Activated CD4-positive, alpha-beta memory T cell treated with anti-CD3 and anti-CD28 coated beads for 36 hours (primary cell): ENCODE measurements at places on chromosomes 12 and 14.

- peak overlapping the region; percentile 46 for H3K4me3 ChIP-seq
- H3K36me3 ChIP-seq = peaks cover 81% of the 10 kb centered on the region
- DNase-seq = no peak
- no peaks in the 10 kb centered on the region for H3K27me3 ChIP-seq
Measured at GRCh38 chr12:47860873-47861272, 41.2 kb upstream of the HDAC7 start.

DNA sequence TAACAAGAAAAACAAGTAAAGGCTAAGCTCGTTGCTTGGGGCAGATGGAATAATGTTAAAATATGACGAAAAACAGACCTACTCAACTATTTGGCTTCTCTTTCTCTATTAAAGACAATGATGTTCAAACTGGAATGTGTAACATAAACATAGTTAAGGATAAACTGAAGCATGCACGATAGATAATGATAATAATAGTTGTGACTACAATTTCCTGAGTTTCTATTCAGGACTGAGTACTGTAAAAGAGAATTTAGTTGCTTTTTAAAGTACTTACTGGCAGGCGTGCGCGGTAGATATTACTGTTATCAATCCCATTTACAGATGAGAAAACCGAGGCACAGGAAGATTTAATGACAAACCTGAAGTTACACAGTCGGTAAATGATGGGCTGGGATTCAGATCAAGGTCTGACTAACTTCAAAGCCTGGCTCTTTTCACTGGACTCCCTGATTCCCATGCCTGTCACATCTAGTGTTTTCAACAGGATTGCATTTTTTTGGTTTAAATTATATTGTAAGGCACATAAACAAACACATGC is 103.0 kb downstream of the CRADD start:
- H3K27me3 ChIP-seq = no peaks in the 10 kb centered on the region
- H3K27ac ChIP-seq = no peak overlapping the region
- H3K4me3 ChIP-seq = no peak overlapping the region
- H3K36me3 ChIP-seq = peaks cover 8% of the 10 kb centered on the region

GRCh38 chr14:33273978-33274377 is 335.3 kb downstream of the NPAS3 start:
- DNase-seq = no peak
- H3K36me3 ChIP-seq = no peaks in the 10 kb centered on the region
- H3K27me3 ChIP-seq = no peaks in the 10 kb centered on the region
- H3K4me1 ChIP-seq = no peaks in the 10 kb centered on the region
- H3K4me3 ChIP-seq = no peak overlapping the region
- H3K27ac ChIP-seq = no peak overlapping the region

DNA sequence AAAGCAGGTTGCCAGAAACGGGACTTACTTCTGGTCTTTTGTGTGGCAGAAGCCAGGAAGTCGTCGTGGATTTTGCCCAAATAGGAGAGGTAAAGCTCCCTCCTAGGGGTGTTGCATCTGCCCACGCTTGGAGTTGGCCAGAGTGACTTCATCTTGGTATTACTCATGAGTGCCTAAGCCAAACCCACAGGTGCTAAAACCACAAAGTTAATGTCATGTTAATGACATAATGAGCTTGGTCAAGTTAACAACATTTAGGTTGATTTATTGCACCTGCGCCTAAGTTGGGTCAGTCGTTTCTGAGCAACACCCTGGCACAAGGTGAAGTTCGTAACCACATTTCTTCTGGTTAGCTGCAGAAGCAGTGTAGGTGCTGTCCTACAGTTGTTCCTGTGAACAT is 225.2 kb downstream of the FUT8 start:
- peak; percentile 68 for DNase-seq
- H3K36me3 ChIP-seq = peaks cover 27% of the 10 kb centered on the region
- H3K27ac ChIP-seq = no peak overlapping the region
- peaks cover 36% of the 10 kb centered on the region for H3K4me1 ChIP-seq
- H3K4me3 ChIP-seq = no peak overlapping the region

- peaks cover 31% of the 10 kb centered on the region for H3K36me3 ChIP-seq
- H3K4me1 ChIP-seq = peaks cover 48% of the 10 kb centered on the region
- no peak for DNase-seq
- peak overlapping the region; percentile 81 for H3K27ac ChIP-seq
- no peaks in the 10 kb centered on the region for H3K27me3 ChIP-seq
Measured at GRCh38 chr14:69610874-69611171, 573 bp upstream of the SUSD6 start.

DNA sequence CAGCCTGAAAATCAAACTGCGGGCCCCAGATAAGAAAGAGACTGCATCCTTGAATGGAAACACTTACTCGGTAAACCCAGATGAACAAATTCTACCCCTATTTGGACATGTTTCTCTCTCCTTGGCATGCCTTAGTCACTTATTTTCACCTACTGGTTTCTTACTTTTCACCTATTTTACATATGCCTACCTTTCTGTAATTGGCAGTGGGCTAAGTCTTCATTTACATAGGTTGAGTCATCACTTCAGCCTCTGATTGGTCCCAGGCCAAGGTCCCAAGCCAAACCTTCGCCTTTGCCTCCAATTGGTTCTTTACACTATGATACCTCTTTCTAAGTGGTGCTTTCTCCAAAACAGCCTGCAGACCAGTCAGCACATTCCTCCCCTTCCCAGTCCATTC is 111.3 kb downstream of the DYRK2 start:
- H3K27me3 ChIP-seq = no peaks in the 10 kb centered on the region
- H3K4me3 ChIP-seq = no peak overlapping the region
- H3K4me1 ChIP-seq = peaks cover 39% of the 10 kb centered on the region
- peak; percentile 29 for DNase-seq
- peak overlapping the region; percentile 73 for H3K27ac ChIP-seq

DNA sequence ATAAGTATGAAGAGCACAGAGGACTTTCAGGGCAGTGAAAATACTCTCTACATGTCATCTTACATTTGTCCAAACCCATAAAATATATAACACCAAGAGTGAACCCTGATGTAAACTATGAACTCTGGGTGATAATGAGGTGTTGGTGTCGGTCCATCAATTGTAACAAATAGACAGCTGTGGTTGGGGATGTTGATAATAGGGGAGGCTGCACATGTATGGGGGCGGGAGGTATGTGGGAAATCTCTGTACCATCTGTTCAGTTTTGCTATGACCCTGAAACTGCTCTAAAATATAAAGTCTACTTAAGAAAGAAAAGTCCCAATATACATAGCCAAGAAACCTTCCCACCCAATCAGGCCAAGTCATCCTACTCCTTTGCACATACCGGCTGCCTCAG is 88.5 kb downstream of the GPR135 start:
- no peak for DNase-seq
- H3K36me3 ChIP-seq = no peaks in the 10 kb centered on the region
- no peak overlapping the region for H3K27ac ChIP-seq
- H3K27me3 ChIP-seq = peaks cover 4% of the 10 kb centered on the region
- no peaks in the 10 kb centered on the region for H3K4me1 ChIP-seq

- peaks cover 3% of the 10 kb centered on the region for H3K27me3 ChIP-seq
- no peaks in the 10 kb centered on the region for H3K36me3 ChIP-seq
- DNase-seq = no peak
- no peak overlapping the region for H3K27ac ChIP-seq
- H3K4me3 ChIP-seq = no peak overlapping the region
- peaks cover 32% of the 10 kb centered on the region for H3K4me1 ChIP-seq
Measured at GRCh38 chr12:15702276-15702675, 86.9 kb downstream of the EPS8 start.

DNA sequence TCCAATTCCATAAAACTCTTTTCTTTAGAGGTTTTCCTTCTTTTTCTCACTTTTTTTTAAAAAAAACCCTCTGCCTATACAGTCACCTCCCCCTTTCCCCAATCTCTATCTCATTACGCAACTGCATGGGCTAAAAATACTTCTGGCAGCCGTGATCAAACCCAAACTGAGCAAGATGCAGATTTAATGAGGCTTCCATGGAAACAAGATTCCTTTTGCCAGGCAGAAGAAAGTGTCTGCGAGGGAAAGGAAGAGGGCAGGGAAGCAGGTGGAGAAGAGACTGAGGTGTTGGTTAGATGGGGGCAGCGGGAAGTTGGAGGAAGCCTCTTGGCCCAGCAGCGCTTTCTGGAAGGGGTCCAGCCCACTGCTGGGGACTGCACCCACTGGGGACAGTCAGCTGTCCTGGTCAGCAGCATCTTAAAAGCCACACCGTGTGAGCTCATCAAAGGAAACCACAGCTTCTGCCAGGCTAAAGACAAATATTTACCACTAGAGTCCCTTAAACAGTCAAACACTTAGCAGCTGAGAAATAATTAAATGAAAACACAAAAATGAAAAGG is 90.4 kb downstream of the SLC8A3 start:
- no peaks in the 10 kb centered on the region for H3K36me3 ChIP-seq
- H3K27ac ChIP-seq = no peak overlapping the region

GRCh38 chr12:3164454-3165077 is 87.4 kb downstream of the TSPAN9 start:
- H3K36me3 ChIP-seq = no peaks in the 10 kb centered on the region
- H3K4me3 ChIP-seq = no peak overlapping the region
- no peak overlapping the region for H3K27ac ChIP-seq
- peaks cover 11% of the 10 kb centered on the region for H3K27me3 ChIP-seq

GRCh38 chr14:76773188-76773885 is 12.1 kb downstream of the VASH1 start:
- peak; percentile 47 for DNase-seq
- peaks cover 18% of the 10 kb centered on the region for H3K4me1 ChIP-seq
- H3K36me3 ChIP-seq = no peaks in the 10 kb centered on the region
- no peak overlapping the region for H3K27ac ChIP-seq
- no peaks in the 10 kb centered on the region for H3K27me3 ChIP-seq

- no peak overlapping the region for H3K27ac ChIP-seq
- no peak overlapping the region for H3K4me3 ChIP-seq
- no peaks in the 10 kb centered on the region for H3K36me3 ChIP-seq
- peaks cover 39% of the 10 kb centered on the region for H3K27me3 ChIP-seq
- no peaks in the 10 kb centered on the region for H3K4me1 ChIP-seq
- no peak for DNase-seq
Measured at GRCh38 chr12:49953151-49953550, 2.6 kb downstream of the AQP2 start.

DNA sequence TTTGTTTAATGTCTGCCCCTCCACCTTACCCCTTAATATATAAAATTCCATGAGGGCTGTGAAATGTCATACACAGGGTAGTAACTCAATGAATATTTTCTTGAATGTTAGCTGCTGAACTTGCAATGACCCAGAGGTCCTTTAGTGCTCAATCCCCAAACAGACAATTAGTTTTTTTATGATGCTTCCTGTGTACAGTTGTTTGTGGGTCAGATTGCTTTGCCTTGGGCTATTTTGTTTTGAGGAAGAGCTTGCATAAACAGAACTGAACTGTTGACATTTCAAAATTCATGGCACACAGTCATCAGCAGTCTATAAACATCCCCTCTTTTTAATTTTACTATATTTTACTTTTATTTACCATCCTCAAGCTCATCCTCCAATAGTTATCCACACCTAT is 820.5 kb upstream of the SEL1L start:
- H3K27ac ChIP-seq = no peak overlapping the region
- H3K27me3 ChIP-seq = no peaks in the 10 kb centered on the region
- DNase-seq = no peak
- no peak overlapping the region for H3K4me3 ChIP-seq

GRCh38 chr14:26304056-26304455 is 293.8 kb downstream of the NOVA1 start:
- H3K27ac ChIP-seq = no peak overlapping the region
- H3K4me1 ChIP-seq = no peaks in the 10 kb centered on the region
- no peaks in the 10 kb centered on the region for H3K36me3 ChIP-seq
- no peaks in the 10 kb centered on the region for H3K27me3 ChIP-seq
- no peak for DNase-seq
- no peak overlapping the region for H3K4me3 ChIP-seq

DNA sequence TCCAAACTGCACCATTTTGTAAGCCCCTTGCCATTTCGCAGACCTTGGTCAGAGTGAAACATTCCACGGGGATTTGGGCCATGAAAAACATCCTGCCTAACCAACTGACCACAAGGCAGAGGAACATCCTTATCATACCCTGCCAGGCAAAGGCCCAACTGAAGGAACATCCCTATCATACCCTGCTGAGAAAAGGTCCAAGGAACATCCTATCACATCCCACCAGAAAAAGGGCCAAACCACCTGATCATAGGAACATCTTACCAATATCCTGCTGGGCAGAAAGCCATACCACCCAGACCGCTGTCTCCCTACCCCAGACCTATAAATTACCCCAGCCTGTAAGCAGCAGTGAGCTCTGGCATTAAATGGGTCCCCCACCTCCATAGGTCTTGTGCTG is 19.4 kb upstream of the LRRC9 start:
- no peak overlapping the region for H3K4me3 ChIP-seq
- H3K27me3 ChIP-seq = peaks cover 9% of the 10 kb centered on the region
- H3K36me3 ChIP-seq = no peaks in the 10 kb centered on the region
- no peak for DNase-seq

GRCh38 chr14:51609955-51610283 is 41.8 kb upstream of the FRMD6 start:
- H3K27me3 ChIP-seq = peaks cover 3% of the 10 kb centered on the region
- no peak overlapping the region for H3K4me3 ChIP-seq
- H3K4me1 ChIP-seq = peaks cover 7% of the 10 kb centered on the region
- no peak overlapping the region for H3K27ac ChIP-seq
- no peak for DNase-seq

DNA sequence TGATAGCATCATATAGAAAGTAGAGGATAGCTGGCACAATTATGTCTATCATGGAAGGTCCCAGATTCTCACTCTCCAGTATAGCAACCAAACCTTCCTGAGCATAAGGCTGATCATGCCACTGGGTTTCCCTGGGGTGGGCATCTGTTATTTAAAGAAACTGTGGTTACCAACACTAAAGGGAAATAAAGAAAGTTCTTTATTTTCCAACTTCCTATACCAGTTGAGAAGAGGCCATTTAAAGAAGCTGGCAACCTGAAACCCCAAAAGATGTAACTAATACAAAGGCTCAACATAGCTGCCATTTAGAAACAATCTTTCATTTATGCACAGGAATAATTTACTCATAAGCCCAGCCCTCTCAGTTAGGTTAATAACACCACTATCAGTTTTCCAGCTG is 3.1 kb downstream of the BCAT1 start:
- no peak overlapping the region for H3K27ac ChIP-seq
- H3K4me1 ChIP-seq = peaks cover 29% of the 10 kb centered on the region
- no peaks in the 10 kb centered on the region for H3K36me3 ChIP-seq
- no peak overlapping the region for H3K4me3 ChIP-seq
- peaks cover 57% of the 10 kb centered on the region for H3K27me3 ChIP-seq

DNA sequence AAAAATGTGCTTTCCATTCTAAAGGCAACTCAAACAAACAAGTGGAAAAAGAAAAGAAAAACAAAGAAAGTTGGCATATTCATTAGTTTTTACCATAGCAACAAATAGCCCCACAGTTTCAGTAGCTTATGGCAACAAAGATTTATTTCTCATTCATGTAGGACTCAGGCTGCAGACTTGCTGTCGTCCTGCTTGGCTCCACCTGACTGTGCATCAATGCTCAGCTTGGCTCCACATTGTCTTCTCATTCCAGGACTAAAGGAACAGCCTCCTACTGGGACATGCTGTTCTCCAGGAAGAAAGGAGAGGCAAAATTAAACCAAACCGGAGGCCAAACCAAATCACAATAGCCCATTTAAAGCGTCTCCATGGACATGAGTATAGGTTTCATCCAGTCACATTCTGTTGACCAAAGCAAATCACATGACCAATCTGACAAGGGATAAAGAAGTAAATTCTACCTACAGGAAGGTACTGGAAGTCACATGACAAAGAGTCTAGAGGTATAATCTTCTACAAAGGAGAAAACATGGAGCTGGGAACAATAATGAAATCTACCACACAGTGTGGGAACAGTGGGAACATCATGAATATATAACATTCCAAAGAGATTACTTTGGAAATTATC is 222.5 kb downstream of the PIK3C2G start:
- no peak overlapping the region for H3K4me3 ChIP-seq
- no peaks in the 10 kb centered on the region for H3K4me1 ChIP-seq
- no peaks in the 10 kb centered on the region for H3K36me3 ChIP-seq
- no peaks in the 10 kb centered on the region for H3K27me3 ChIP-seq
